Activated CD8-positive, alpha-beta T cell treated with anti-CD3 and anti-CD28 coated beads for 36 hours (primary cell): ENCODE measurements at places on chromosomes 2 and 18. TPM values are rescaled to one million over a fixed set of nuclear protein-coding genes. Genes with fewer than 3 reads are reported as not detected.

TIGD1 gene
- 8.3 TPM for total RNA-seq

- H3K4me3 ChIP-seq: peak overlapping the region; percentile 27
- H3K27ac ChIP-seq: peak overlapping the region; percentile 76
- no peaks in the 10 kb centered on the region for H3K27me3 ChIP-seq
- H3K4me1 ChIP-seq: peaks cover 44% of the 10 kb centered on the region
- peak; percentile 74 for DNase-seq
Observed at GRCh38 chr2:96913398-96914202, 43.7 kb upstream of the SEMA4C start.

- no peak overlapping the region for H3K4me3 ChIP-seq
- no peaks in the 10 kb centered on the region for H3K27me3 ChIP-seq
- peaks cover 40% of the 10 kb centered on the region for H3K4me1 ChIP-seq
- H3K27ac ChIP-seq: no peak overlapping the region
- peaks cover 34% of the 10 kb centered on the region for H3K36me3 ChIP-seq
- no peak for DNase-seq
Observed at GRCh38 chr2:195686564-195686963, 29.5 kb downstream of the SLC39A10 start.

- peaks cover 63% of the 10 kb centered on the region for H3K4me1 ChIP-seq
- H3K27me3 ChIP-seq: no peaks in the 10 kb centered on the region
- H3K36me3 ChIP-seq: peaks cover 32% of the 10 kb centered on the region
Observed at GRCh38 chr2:10352361-10352760, 49.7 kb downstream of the HPCAL1 start.

DNA sequence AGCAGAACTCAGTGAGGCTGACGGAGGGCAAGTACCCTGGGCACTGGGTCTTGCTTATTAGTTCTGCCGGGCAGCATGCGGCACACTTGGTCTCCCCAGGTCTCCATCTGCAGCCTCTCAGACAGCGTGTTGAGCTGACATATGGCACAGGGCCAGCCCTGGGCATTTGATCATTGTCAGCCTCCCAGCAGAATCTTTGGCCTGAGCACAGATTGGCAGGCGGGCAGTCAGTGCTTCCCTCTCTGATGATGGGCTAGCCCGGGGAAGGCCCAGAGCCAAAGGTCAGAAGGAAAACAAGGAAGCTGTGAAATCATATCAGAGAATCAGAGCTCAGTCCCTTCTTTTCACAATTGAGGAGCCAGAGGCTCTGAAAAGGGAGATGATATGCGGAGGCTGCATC, 150.1 kb upstream of the LRRTM1 start:
- DNase-seq: no peak
- no peak overlapping the region for H3K27ac ChIP-seq
- H3K4me3 ChIP-seq: no peak overlapping the region
- H3K36me3 ChIP-seq: no peaks in the 10 kb centered on the region
- no peaks in the 10 kb centered on the region for H3K27me3 ChIP-seq

DNA sequence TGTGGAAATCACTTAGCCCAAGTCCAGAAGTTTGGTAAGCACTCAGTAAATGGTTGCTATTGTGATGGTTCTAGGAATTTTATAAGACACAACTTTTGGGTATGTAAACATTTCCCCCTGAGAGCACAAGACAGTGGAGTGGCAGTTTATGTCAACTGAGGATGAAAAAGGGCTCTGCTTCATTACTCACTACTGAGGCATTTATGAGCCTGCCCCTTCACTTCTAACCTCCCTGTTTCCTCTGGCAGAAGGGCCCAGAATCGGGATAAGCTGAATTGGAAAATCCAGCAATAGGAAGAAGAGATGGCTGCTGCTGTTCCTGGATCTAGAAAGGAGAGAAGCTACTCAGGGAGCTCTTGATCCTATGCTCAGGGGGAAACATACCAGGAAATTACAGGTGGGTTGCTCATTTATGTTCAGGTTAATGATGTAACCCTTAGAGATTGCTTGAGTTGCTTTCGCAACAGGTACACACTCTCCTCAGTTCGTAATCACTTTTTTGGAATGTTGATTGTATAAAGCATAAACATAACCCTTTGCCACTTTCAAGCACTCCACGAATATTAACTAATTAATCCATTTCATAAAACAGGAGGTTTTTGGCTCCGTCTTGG, 46.3 kb downstream of the ADCYAP1 start:
- H3K27me3 ChIP-seq: peaks cover 2% of the 10 kb centered on the region
- DNase-seq: no peak
- H3K4me1 ChIP-seq: no peaks in the 10 kb centered on the region
- H3K36me3 ChIP-seq: no peaks in the 10 kb centered on the region

- H3K36me3 ChIP-seq: no peaks in the 10 kb centered on the region
- no peaks in the 10 kb centered on the region for H3K27me3 ChIP-seq
- no peak overlapping the region for H3K27ac ChIP-seq
- no peak overlapping the region for H3K4me3 ChIP-seq
Observed at GRCh38 chr2:69242651-69243051, 144.4 kb downstream of the GFPT1 start.

- no peak overlapping the region for H3K4me3 ChIP-seq
- peaks cover 51% of the 10 kb centered on the region for H3K27me3 ChIP-seq
- H3K36me3 ChIP-seq: peaks cover 2% of the 10 kb centered on the region
- no peak overlapping the region for H3K27ac ChIP-seq
Observed at GRCh38 chr18:901761-902160, 2.9 kb upstream of the ADCYAP1 start.

DNA sequence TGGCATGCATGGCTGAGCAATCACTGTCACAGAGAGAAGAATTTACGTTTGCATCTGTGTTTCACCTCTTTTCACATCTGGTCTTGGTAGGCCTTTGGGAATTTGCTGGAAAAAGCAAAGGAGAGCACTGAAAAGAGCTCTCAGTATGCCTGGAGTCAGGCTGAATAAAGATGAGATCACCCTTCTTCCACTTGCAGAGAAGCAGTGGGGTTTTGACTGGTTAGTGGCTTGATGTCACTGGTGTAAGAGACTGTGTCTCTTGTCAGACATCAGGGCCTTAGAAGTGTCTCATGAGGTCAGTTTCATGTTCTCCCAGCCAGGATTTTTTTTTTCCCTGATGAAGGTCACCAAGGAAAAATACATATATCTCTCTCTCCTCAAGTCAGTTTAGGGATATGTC, 353.8 kb downstream of the INSIG2 start:
- no peak overlapping the region for H3K4me3 ChIP-seq
- H3K36me3 ChIP-seq: no peaks in the 10 kb centered on the region
- no peaks in the 10 kb centered on the region for H3K4me1 ChIP-seq
- DNase-seq: no peak

GRCh38 chr2:140136366-140136765, 1356.2 kb upstream of the NXPH2 start:
- no peak overlapping the region for H3K27ac ChIP-seq
- H3K4me3 ChIP-seq: no peak overlapping the region
- no peaks in the 10 kb centered on the region for H3K36me3 ChIP-seq
- DNase-seq: no peak
- H3K27me3 ChIP-seq: no peaks in the 10 kb centered on the region
- no peaks in the 10 kb centered on the region for H3K4me1 ChIP-seq

DNA sequence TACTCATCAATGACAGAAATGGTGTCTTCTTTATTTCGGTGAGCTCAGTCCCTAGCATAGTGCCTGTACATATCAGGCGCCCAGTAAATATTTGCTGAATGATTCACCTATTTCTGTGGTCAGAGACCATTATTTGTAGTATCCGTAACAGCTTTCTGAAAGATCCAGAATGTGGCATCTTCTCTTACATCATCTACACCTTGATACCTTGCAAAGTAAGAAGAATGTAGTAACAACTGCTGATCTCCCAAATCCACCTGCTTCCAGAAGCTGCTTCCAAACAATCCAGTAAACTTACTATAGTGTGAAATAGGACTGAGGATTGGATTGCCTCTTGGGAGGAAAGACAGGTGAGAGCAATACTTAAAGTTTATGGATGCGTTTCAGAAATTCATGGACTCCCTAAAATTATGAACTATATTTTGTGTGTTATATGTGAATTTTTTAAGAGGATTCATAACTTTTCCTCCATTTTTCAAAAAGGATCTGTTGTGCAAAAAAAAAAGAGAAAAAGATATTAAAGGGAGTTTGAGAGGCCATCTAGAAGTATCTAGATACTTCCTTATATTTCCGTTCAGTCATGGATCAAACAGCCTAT, 945 bp upstream of the ASXL2 start:
- peak overlapping the region; percentile 95 for H3K4me3 ChIP-seq
- H3K27me3 ChIP-seq: no peaks in the 10 kb centered on the region
- peak overlapping the region; percentile 98 for H3K27ac ChIP-seq
- peaks cover 40% of the 10 kb centered on the region for H3K4me1 ChIP-seq

DNA sequence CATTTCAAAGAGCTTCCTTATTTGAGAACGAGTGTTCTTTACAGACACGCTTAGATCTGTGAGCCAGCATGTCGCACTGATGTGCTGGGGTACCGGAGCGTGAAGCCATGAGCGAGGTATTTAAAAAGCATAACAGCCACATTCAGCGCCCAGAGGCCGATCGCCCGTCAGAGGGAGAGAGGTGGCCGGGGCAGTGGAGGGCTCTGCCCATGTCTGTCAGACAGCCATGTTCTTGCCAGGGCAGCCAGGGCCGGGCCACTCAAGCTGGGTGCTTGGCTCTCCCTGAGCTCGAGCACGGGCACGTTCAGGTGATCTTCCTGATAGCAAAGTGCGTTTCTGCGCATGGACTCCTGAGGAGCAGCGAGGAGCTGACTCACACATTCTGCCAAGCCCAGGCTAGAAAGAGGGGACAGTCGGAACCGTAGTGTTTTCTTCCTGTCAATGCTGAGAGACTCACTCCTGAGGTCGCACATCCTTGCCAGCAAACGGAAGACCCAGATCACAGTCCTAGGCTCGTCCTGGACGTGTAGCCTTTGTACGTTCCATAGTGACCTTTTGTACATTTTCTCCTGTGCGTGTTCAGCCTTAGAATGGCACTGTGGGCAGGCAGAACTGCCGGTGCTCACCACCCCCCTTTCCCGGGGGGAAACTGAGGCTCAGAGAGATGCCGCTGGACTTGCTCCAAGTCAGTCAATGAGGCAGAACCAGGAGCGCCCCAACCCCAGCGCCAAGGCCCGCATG, 100.7 kb downstream of the NFATC1 start:
- H3K4me1 ChIP-seq: peaks cover 23% of the 10 kb centered on the region
- H3K36me3 ChIP-seq: peaks cover 68% of the 10 kb centered on the region
- DNase-seq: peak; percentile 1
- H3K27ac ChIP-seq: peak overlapping the region; percentile 36
- H3K4me3 ChIP-seq: no peak overlapping the region

DNA sequence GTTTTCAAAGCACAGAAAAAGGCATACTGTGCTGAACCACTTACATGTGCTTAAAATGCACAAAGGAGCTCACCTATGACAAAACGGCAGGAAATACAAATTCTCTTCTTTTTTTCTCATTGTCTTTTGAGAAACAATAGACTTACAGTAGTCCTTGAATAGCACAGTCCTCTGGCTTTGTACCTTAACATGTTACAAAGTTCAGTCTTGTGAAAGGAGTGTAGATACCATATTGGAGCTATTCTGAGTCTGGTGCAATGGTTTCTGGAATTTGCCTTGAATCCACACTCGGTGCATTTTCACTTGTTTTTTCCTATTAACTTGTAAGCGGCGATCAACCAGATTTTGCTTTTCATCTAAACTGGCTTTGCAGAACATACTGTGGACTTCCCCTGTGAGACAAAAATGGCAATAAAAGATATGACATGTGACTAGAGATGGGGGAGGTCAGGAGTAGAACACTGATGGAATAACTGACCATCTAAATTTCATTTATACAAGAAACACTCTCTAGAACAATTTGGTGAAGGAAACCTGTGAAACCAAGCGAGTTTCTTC, 109.7 kb downstream of the METTL8 start:
- no peak for DNase-seq
- H3K4me3 ChIP-seq: no peak overlapping the region
- H3K4me1 ChIP-seq: peaks cover 50% of the 10 kb centered on the region
- H3K27me3 ChIP-seq: no peaks in the 10 kb centered on the region
- peaks cover 48% of the 10 kb centered on the region for H3K36me3 ChIP-seq

DNA sequence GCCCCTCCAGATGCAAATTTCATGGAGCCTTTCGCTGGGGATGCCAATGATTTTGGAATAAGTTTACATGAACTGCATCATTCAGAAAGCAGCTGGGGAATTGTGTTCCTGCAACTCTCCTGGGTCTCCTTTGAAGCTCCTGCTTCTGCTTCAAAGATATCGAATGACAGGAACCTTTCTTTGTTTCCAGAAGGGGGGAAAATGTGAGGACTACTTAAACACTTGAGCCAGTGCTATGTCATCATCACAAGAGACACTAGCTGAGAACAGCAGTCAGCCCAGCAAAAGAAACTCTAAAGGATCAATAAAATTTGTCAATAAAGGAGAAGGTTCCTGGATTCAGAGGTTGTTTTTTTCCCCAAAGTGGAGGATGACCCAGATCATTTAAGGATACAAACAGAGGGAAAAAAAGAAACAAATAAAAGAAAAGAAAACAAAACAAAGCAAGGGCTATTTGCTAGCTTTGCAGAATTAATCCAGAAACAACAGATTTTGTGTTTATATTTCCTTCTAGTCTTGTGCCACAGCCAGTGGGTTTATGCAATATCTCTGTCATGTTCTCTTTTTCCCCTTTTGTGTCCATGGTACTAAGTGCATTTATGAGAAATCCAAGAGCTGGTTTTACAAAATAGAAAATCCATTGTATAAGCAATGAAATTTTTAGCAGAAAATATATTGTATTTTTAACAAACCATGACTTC, 463.7 kb downstream of the CDH2 start:
- DNase-seq: no peak
- no peak overlapping the region for H3K27ac ChIP-seq
- no peak overlapping the region for H3K4me3 ChIP-seq
- no peaks in the 10 kb centered on the region for H3K27me3 ChIP-seq
- H3K4me1 ChIP-seq: no peaks in the 10 kb centered on the region

DNA sequence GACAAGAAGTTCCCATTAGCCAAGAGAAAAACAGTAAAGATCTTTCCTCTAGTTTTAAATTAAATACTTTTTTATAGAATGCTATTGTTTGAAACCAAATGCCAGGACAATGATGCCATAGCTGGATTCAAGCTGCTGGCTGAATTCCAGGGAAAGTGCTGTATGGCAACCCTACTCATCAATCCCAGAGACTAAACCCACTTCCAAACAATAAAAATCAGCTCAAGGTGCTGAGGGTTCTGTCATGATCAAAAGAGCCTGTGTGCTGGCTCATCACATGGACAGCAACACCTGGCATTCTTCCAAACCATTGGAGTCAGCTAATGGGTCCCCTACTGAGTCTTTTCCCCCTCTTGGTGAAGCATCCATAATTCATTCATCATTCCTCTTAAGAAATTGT, 53.7 kb upstream of the PARD3B start:
- peaks cover 1% of the 10 kb centered on the region for H3K27me3 ChIP-seq
- H3K4me1 ChIP-seq: no peaks in the 10 kb centered on the region
- H3K27ac ChIP-seq: no peak overlapping the region
- H3K4me3 ChIP-seq: no peak overlapping the region

GRCh38 chr18:67728364-67728763, 211.8 kb upstream of the DSEL start:
- H3K4me1 ChIP-seq: no peaks in the 10 kb centered on the region
- no peak overlapping the region for H3K27ac ChIP-seq
- no peak for DNase-seq
- no peak overlapping the region for H3K4me3 ChIP-seq
- no peaks in the 10 kb centered on the region for H3K27me3 ChIP-seq
- H3K36me3 ChIP-seq: no peaks in the 10 kb centered on the region

GAL3ST2 gene
- total RNA-seq: 0.89 TPM

CPO gene
- total RNA-seq: not detected

RUFY4 gene
- total RNA-seq: 0.76 TPM

GRCh38 chr2:70994009-70994698, 519 bp downstream of the TEX261 start:
- peaks cover 17% of the 10 kb centered on the region for H3K36me3 ChIP-seq
- H3K27ac ChIP-seq: peak overlapping the region; percentile 92
- peaks cover 25% of the 10 kb centered on the region for H3K4me1 ChIP-seq
- H3K27me3 ChIP-seq: no peaks in the 10 kb centered on the region
